Left kidney (tissue), 8 donors: ENCODE measurements at places on chromosomes 11 and 22.
A peak's percentile ranks its signal among the peaks of the same experiment; 100 is the strongest.

GRCh38 chr11:37504060-37504611 lies 906.1 kb upstream of the RAG2 start:
- no peak for DNase-seq

DNA sequence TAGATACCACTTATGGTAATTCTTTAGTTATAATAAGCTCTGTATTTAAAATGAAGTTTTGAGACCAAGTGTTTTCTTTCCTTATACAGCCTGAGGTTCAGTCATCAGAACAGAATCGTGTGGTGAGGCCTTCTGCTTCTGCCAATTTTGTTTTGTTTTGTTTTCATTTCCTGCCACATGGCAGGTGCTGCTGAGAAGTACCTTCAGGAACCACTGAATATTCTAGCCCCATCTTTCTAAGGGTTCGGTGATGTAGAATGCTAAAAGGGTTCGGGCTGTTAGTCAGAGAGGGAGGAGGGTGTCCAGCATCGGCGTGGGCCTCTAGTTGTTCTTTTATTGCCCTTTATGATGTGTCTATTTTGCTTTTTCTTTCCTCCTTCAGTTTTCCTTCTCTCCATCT lies 25.8 kb downstream of the TNRC6B start:
- no peak for DNase-seq

DNA sequence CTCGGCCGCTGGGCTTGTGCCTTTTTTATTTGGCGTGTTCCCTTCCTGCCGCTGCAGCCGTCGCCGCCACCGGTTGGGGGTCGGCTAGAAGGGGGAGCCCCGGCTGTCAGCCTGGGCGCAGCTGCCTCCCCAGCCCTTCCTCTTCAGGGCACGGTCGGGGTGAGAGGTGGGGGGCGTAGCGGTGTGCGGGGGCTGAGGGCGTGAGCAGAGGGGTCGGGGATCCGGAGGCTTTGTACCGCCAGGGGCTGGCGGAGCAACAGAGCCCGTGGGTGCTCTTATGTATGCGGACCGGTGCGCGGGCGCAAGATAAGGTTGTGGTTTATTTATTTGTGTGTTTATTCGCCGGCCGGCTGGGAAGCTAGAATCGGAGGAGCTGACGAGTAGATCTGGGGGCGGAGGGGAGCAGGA lies 477 bp downstream of the ZBTB16 start:
- DNase-seq, result no peak

GRCh38 chr11:64846998-64847666 lies 2.7 kb upstream of the CDC42BPG start:
- peak; percentile 91 for DNase-seq

DNA sequence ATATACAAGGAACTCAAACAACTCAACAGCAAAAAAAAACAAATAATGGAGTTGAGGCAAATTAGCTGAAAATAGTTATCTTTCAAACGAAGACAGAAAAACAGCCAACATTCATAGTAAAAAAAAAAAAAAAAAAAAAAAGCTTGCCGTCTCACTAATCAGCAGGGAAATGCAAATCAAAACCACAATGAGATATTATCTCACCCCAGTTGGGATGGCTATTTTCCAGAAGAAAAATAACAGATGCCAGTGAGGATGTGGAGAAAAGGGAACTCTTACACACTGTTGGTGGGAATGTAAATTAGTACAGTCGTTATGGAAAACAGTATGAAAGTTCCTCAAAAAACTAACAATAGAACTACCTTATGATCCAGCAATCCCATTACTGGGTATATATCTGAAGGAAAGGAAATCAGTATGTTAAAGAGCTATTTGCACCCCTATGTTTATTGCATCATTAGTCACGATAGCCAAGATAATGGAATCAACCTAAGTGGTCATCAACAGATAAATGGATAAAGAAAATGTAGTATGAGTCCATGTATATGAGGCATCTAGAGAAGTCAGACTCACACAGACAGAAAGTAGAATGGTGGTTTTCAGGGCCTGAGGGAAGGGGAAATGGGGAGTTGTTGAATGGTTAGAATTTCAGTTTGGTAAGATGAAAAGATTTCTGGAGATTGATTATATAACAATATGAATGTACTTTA lies 56.0 kb downstream of the USP35 start:
- DNase-seq, result no peak

GRCh38 chr11:130622141-130622542 lies 173.7 kb downstream of the ADAMTS15 start:
- peak; percentile 72 for DNase-seq

- DNase-seq, result no peak
These were observed 25.0 kb upstream of the YPEL1 start for GRCh38 chr22:21760640-21761039.

- DNase-seq, result no peak
These were observed 8.5 kb downstream of the BACE1-AS start for GRCh38 chr11:117299351-117300282.

DNA sequence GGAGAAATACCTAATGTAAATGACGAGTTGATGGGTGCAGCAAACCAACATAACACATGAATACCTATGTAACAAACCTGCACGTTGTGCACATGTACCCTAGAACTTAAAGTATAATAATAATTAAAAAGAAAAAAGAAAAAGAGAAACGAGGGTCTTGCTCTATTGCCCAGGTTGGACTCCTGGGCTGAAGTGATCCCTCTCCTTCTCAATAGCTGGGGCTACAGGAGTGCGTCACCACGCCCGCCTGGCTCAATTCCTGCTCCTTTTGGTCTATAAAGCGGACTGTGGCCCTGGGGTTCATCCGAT lies 521 bp upstream of the PTS start:
- DNase-seq, result no peak

DNA sequence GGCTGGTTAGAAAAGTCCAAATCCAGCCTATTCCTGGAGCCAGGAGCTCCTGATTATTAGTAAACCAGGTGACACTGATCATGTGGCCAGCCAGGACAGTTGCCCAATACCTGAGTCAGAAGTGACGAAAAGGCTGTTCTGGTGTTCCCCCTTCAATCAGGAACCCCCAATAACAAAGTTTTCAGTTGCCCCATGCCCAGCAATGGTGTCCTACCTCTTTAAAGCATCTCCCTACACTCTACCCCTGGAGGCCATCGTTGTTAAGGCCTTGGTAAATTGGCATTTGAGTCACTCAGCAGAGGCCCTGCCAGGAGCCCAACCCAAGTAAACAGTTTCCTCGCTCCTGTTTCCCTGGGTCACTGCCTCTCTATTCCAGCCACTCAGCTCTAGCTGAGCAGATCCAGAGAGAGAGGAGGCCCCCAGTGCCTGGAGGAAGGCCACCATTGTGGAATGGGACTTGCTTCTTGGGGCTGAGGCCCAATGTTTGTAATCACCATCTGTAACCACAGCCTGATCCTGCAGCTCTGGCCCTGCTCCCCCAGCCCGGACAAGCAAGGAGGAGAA lies 25.0 kb downstream of the ARHGAP1 start:
- no peak for DNase-seq

- no peak for DNase-seq
These were observed 83.9 kb upstream of the USP47 start for GRCh38 chr11:11757909-11758308.

- no peak for DNase-seq
These were observed 295.2 kb upstream of the CCDC179 start for GRCh38 chr11:23155503-23155902.

- no peak for DNase-seq
These were observed 3.4 kb downstream of the SIK2 start for GRCh38 chr11:111605681-111606080.
